ENCODE measurements at places on chromosomes 7 and 10.

GRCh38 chr7:133481676-133482075, 228.8 kb downstream of the EXOC4 start:
- no peak for DNase-seq

GRCh38 chr7:77222065-77222464, 22.4 kb upstream of the FGL2 start:
- DNase-seq: no peak

- DNase-seq: no peak
Observed at GRCh38 chr10:76766682-76767081, 870.9 kb downstream of the KCNMA1 start.

- no peak for DNase-seq
Observed at GRCh38 chr7:44740055-44740454, 8.6 kb upstream of the ZMIZ2 start.

DNA sequence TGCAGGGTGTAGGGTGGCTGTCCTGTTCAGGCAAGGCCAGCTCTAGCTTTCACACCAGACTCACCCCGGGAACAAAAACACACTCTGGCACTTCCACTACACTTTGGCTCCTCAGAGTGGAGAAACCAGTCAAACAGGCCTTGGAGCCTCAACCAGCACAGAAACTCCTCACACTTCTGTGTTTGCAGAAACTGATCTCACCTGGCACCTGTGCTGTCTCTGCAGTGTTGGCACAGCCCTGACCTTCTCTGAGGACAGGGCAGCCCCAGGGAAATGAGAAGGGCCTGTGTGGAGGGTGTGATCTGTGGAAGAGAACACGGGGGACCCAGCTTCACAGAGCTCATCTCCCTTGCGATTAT, 4.1 kb upstream of the CALML5 start:
- no peak for DNase-seq

DNA sequence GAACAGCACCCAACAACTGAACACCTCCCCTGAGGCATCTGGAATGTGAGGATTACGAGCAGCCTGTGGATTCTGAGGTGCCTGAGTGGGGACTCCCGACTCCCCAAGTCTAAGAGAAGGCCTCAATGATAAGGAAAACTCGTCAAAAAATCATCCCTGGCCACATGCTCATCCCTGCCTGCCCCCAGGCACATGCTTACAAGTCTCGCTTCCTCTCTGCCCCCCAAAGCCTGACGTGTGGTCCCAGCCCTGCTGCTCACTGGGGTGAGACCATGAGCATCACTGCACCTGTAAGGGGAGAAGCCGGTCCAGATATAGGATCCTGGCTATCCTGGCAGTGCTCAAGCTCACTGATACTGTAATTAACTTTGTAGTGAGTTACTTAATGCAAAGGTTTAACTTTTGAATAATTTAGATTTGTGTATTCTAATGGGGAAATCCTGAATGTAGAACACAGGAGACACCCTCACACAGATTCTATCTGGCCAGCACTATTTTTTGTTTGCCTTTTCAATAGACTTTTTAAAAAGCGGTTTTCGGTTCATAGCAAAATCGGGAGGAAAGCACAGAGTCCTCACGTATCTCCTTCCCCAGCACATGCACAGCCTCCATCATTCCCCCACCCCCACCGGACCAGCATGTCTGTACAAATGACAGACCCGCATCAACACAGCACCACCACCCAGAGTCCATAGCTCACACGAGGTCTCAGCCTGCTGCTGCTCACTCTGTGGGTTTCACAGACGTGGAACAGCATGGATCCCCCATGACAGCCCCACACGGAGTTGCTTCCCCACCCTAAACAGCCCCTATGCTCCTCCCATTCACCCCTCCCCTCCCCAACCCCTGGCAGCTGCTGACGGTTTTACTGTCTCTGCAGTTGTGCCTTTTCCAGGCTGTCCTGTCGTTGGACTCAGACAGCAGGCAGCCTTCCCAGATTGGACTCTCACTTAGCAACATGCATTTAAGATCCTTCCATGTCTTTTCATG, 167.9 kb downstream of the DIP2C start:
- no peak for DNase-seq

DNA sequence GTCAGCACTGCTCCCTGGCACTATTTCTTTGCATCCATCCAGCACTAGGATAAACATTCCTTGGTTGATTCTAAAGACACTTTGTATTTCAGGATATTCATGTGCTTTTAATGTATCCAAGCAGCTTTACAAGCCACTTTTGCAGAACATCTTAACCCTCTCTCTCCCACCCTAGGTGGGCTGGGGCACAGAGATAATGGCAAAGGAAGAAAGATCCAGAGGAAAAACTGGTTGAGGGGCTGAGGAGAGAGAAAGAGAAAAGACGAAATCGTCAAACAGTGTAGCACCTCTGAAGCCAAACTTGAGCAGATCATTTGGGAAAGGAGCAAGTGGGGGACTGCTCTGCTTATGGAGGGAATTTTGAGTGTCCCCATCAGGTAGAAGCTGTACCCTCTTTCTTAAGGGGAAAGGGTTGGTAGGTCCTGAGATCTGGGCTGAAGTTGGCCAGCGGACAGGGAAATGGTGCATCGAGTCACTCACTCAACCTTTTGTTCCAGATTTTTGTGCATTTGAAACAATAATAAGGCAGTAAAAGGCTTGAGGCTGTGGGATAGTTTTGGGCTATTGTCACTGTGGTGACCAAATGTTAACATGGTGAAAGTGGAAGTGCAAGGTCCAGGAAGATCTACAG, 4.2 kb upstream of the HOXA13 start:
- no peak for DNase-seq

- no peak for DNase-seq
Observed at GRCh38 chr7:72042855-72043254, 369.3 kb downstream of the CALN1 start.

GRCh38 chr10:42684517-42684916, 46.1 kb upstream of the ZNF33B start:
- DNase-seq: no peak

DNA sequence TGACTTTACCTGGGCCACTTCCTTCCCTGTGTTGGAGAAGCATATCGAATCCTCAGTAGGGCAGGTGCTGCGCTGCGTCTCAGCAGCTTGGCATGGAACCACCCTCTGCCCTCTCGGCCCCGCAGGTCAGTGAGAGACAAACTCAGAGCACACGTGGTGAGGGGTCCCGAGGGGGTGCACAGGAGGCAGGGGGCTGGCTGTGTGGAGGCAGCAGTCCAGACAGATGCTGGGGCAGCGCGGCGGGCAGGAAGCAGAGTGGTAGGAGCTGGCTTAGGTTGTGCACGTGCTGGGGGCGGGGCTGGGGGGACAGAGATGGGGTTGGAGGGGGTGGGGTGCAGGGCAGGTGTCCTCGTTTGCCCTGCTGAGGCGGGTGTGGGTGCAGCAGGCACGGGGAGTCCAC, 33.1 kb downstream of the NUB1 start:
- no peak for DNase-seq

DNA sequence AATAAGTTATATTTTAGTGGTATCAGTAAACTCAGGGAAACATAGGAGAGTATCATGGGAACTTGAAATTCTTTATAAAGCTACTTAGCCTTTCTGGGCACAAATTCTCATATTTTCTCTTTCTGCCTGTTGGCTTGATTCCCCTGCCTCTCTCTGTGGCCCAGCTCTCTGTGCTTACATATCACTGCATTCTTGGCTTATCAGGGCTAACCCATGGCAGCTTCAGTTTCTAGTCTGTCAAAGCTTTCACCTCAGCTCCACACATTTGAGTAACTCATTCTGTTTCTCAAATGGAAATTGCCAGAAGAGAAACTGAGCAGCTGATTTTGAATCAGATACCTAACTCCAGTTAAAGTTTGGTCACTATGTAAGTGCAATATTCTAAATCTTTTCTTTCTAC, 713.1 kb downstream of the DNAJB9 start:
- DNase-seq: no peak

DNA sequence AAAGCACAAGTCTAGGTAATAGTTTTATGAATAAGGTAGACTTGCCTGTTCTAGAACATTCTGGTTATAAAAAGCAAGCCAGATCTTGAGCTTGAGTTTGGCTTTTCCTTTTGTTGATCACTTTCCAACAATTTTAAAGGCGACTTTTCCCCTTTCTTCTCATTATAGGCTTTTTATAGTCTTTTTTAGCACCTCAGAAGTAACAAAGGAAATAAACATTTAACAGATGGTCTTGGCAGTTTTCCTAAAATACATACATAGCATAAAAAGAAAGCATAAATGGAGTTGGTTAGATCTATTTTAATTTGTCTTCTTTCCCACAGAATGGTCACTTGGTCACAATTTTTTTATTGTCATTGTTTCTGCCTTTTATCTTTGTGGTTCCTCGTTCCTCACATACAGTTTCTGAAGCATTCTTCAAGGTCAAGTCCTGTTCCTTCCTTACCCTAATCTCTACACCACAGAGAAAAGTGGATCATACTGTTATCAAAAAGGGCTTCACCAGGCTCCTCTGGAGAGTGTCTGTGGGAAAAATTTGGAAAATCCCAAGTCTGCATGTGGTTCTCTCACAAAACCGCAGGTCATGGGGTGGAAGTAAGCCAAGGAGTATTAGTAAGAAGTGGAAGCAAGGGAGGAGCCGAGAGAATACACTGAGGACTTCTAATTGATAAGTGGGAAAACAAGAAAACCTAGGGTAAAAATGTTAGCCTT, 31.3 kb downstream of the THNSL1 start:
- no peak for DNase-seq

DNA sequence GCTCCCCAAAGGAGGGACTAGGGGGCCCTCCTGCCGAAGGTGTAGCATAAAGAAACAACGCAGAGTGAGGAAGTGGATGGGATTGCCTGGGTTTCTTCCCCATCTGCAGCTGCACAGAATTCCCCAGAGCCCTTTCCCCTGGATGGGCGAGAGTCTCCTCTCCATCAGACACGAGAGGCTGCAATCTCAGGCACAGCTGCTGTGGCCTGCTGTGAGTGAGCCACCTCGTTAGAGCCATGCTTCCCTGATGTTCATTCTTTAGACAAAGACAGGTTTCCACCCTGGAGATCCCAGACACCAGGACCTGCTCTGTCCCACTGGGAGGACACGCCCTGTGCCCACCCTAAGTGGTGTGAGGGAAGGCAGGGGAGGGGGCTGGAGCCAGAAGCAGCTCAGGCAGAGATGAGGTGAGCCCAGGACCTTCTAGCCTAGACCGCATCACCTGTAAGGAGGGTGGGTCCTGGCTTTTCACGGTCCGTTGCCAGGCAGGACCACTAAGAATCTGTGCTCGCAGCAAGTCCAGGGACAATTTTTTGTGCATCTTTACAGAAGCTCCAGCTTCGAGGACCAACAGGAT, 268.6 kb upstream of the TCERG1L start:
- DNase-seq: no peak

GRCh38 chr7:98086281-98086718, 20.4 kb upstream of the LMTK2 start:
- DNase-seq: no peak

- DNase-seq: no peak
Observed at GRCh38 chr7:103541026-103541425, 95.0 kb upstream of the SLC26A5 start.

DNA sequence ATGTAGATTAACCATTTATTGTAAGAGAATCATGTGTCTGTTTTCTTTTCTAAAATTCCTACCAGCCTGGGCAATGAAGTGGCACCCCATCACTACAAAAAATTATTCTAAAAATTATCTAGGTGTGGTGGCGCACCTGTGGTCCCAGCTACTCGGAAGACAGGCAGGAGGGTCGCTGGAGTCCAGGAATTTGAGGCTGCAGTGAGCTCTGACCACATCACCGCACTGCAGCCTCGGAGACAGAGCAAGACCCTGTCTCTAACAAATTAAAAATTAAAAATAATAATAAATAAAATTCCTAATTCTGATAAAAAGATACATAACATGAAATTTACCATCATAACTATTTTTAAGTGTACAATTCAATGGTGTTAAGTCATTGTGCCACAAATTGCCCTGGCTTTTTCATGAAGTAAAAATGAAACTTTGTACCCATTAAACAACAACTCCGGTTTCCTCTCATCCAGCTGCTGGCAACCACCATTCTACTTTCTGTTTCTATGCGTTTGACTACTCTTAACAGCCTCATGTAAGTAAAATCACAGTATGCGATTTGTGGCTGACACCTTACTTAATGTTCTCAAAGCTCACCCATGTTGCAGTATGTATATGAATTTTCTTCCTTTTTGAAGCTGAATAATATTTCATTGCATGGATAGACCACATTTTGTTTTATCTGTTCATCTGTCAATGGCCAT, 20.6 kb upstream of the USP6NL start:
- DNase-seq: peak; percentile 21

DNA sequence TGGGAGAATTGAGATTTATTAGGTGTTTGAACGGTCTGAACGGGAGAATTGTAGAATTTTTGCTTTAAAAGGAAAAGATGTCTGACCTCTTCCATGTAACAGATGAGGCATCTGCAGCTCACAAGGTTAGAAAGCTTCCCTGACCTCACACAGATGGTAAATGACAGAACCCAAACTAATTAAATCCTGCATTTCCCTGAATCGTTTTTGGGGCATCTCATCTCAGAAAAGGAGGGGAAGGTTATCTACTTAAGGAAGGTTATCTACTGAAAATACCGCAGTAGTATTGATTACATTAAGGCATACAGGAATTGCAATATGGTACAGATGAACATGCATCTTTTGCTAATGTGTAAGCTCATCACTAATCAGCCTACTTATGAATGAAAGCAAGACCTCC, 278.3 kb downstream of the CCDC3 start:
- no peak for DNase-seq

GRCh38 chr10:54368984-54369383, 432.0 kb downstream of the PCDH15 start:
- DNase-seq: no peak

DNA sequence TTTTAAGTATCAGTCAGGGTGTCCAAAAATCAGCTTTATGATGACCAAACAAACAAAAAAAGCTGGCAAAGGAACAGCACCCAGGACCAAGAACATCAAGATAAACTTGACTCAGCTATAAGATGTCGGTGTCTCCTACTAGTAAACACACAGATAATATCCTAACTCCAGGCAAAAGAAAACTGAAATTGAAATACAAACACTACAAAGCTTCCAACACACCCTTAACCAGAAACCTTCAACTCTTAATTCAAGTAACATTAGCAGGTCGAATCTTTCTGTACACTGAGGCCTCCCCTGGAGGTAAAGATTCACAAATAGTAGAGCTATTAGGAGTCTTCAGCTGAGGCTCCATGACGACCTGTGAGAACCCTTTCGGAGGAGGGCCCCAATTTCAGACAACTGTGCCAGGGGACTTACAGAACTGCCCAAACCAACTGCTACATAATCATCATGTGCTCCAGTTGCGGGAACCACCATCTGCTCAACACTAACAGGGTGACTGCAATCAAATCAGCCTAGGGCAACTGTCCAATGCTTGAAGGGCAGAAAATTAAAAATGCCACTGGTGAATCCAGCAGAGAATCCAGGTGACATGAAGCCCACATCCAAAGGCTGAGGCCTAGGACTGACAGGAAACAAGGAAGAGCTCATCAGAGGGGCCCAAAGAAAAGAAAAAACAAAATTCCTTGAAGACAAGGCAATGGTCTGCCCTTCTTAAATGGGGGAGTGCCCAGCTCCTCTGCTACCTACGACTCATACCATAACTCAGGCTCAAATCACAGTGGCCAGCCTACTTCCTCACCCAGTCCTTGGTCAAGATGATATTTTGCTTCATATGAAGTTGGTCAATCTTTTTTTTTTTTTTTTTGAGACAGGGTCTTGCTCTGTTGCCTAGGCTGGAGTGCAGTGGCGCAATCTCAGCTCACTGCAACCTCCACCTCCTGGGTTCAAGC, 20.0 kb downstream of the XPNPEP1 start:
- no peak for DNase-seq

GRCh38 chr10:108338146-108338545, 1173.6 kb upstream of the SORCS1 start:
- DNase-seq: no peak

- no peak for DNase-seq
Observed at GRCh38 chr7:69826283-69826682, 228.0 kb downstream of the AUTS2 start.

GRCh38 chr10:13272164-13272571, 27.7 kb downstream of the PHYH start:
- DNase-seq: no peak
